ENCODE measurements at places on chromosomes 5 and 9. TPM values are rescaled to one million over a fixed set of nuclear protein-coding genes. Genes with fewer than 3 reads are reported as not detected.

Gene DNAH5
- total RNA-seq = 29.3 TPM

Gene DNAJC25
- 5.0 TPM for total RNA-seq

Gene GBGT1
- 42.9 TPM for total RNA-seq

Gene ECM2
- 3.1 TPM for total RNA-seq

GRCh38 chr5:9841516-9842170, 211.5 kb upstream of the TAS2R1 start:
- H3K27me3 ChIP-seq = no peaks in the 10 kb centered on the region
- DNase-seq = no peak
- H3K4me3 ChIP-seq = no peak overlapping the region

GRCh38 chr5:137410234-137411010, 88.7 kb downstream of the SPOCK1 start:
- peaks cover 2% of the 10 kb centered on the region for H3K4me1 ChIP-seq
- H3K36me3 ChIP-seq = no peaks in the 10 kb centered on the region
- no peak overlapping the region for H3K4me3 ChIP-seq
- no peaks in the 10 kb centered on the region for H3K27me3 ChIP-seq
- no peak overlapping the region for H3K27ac ChIP-seq
- DNase-seq = no peak

- H3K27ac ChIP-seq = no peak overlapping the region
- H3K4me3 ChIP-seq = no peak overlapping the region
- H3K36me3 ChIP-seq = no peaks in the 10 kb centered on the region
- no peaks in the 10 kb centered on the region for H3K27me3 ChIP-seq
Observed at GRCh38 chr5:17216974-17217492, 398 bp upstream of the BASP1 start.

- H3K4me1 ChIP-seq = no peaks in the 10 kb centered on the region
- H3K27me3 ChIP-seq = no peaks in the 10 kb centered on the region
- no peak overlapping the region for H3K27ac ChIP-seq
- H3K36me3 ChIP-seq = no peaks in the 10 kb centered on the region
- no peak overlapping the region for H3K4me3 ChIP-seq
Observed at GRCh38 chr5:164119806-164120447, 614.5 kb downstream of the MAT2B start.

DNA sequence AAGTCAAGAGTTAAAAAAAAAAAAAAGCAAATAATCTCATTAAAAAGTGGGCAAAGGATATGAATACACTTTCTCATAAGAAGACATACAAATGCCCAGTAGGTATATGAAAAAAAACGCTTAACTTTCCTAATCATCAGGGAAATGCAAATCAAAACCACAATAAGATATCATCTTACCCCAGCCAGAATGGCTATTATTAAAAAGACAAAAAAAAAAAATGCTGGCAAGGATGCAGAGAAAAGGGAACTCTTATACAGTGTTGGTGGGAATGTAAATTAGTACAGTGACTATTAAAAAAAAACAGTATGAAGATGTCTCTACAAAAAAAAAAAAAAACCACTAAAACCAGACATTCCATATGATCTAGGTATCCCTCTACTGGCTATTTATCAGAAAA, 79.4 kb downstream of the LPAR1 start:
- H3K36me3 ChIP-seq = peaks cover 18% of the 10 kb centered on the region
- no peak overlapping the region for H3K27ac ChIP-seq
- H3K4me3 ChIP-seq = no peak overlapping the region
- H3K27me3 ChIP-seq = no peaks in the 10 kb centered on the region
- DNase-seq = no peak
- no peaks in the 10 kb centered on the region for H3K4me1 ChIP-seq

GRCh38 chr5:78243091-78243490, 51.4 kb downstream of the AP3B1 start:
- H3K4me3 ChIP-seq = no peak overlapping the region
- no peak overlapping the region for H3K27ac ChIP-seq
- no peaks in the 10 kb centered on the region for H3K27me3 ChIP-seq
- peaks cover 3% of the 10 kb centered on the region for H3K36me3 ChIP-seq

- no peak overlapping the region for H3K4me3 ChIP-seq
- peaks cover 27% of the 10 kb centered on the region for H3K4me1 ChIP-seq
- H3K36me3 ChIP-seq = no peaks in the 10 kb centered on the region
Observed at GRCh38 chr5:150777685-150778084, 872 bp upstream of the SMIM3 start.

- H3K36me3 ChIP-seq = no peaks in the 10 kb centered on the region
- DNase-seq = no peak
- H3K27me3 ChIP-seq = peaks cover 2% of the 10 kb centered on the region
- no peak overlapping the region for H3K27ac ChIP-seq
- peaks cover 31% of the 10 kb centered on the region for H3K4me1 ChIP-seq
- H3K4me3 ChIP-seq = no peak overlapping the region
Observed at GRCh38 chr5:77842243-77842642, 66.1 kb upstream of the TBCA start.

GRCh38 chr9:16319646-16320045, 550.8 kb downstream of the BNC2 start:
- DNase-seq = no peak
- H3K27ac ChIP-seq = no peak overlapping the region
- no peaks in the 10 kb centered on the region for H3K27me3 ChIP-seq
- peaks cover 10% of the 10 kb centered on the region for H3K4me1 ChIP-seq

GRCh38 chr9:106724566-106724965, 138.4 kb upstream of the ZNF462 start:
- H3K4me1 ChIP-seq = peaks cover 24% of the 10 kb centered on the region
- no peak for DNase-seq
- no peaks in the 10 kb centered on the region for H3K36me3 ChIP-seq
- no peak overlapping the region for H3K27ac ChIP-seq

DNA sequence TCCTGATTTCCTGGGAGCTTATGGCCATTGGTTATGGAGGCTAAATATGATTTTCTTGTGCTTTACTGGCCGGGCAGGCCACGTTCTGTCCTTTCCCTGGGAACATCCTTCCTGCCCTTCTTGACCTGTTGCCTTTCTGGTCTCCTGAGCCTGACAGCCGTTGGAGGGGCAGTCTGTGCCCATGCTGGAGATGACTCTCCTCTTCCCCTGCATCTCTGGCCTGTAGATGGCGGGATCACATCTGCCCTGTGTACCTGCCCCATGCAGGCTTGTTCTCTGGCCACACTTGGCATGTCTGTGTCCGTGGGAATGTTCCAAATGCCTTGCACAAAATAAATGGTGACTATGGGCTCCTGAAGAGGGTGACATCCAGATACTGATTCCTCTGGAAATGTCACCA, 253.1 kb upstream of the IRX4 start:
- no peak overlapping the region for H3K27ac ChIP-seq
- no peaks in the 10 kb centered on the region for H3K4me1 ChIP-seq
- H3K36me3 ChIP-seq = no peaks in the 10 kb centered on the region
- no peak overlapping the region for H3K4me3 ChIP-seq
